Common myeloid progenitor, CD34-positive (primary cell): ENCODE measurements at places on chromosomes 4 and X.

- no peak for DNase-seq
Observed at GRCh38 chr4:6951880-6952381, 42.3 kb downstream of the TBC1D14 start.

- DNase-seq, result no peak
Observed at GRCh38 chrX:37786624-37787422, 7.0 kb downstream of the CYBB start.

GRCh38 chr4:41257906-41258305, 1.2 kb downstream of the UCHL1 start:
- peak; percentile 35 for DNase-seq

DNA sequence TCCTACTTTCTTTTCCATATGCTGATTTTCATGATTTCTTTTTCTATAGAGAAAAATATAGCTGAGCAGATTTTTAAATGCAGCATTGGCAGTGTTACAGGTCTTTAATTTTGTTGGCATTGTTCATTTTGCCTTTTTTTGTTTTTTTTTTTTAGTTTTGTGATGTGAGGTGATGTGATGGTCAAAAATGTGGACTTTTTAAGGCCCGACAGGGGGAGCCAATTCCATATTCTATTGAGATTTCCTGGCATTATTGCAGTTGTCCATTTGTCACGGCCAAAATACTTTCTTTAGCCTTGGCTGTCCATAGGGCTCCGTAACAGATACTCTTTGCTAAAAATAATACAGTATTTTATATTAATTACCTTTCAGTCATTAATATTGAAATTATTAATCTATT, 47.8 kb downstream of the SLIT2 start:
- no peak for DNase-seq

DNA sequence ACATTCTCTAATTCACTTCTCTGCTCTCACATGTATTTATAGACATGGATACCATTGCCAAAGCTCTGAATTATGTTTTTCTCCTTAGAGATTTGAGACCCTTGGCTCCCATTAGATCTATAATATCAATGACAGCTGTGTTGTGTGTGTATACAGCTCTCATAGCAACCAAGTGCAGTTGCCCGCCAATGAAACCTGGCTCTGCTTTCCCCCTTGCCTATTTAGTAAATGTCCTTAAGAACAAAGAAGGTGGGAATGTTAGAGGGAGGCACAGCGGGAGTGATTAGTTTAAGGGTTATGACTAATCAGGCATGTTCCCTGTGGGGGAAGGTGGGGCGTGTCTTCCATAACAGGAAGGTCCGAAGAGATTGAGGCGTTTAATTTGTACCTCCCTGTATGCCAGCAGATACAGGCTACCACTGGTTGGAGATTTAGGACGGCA, 100.5 kb upstream of the TBC1D9 start:
- DNase-seq, result no peak

DNA sequence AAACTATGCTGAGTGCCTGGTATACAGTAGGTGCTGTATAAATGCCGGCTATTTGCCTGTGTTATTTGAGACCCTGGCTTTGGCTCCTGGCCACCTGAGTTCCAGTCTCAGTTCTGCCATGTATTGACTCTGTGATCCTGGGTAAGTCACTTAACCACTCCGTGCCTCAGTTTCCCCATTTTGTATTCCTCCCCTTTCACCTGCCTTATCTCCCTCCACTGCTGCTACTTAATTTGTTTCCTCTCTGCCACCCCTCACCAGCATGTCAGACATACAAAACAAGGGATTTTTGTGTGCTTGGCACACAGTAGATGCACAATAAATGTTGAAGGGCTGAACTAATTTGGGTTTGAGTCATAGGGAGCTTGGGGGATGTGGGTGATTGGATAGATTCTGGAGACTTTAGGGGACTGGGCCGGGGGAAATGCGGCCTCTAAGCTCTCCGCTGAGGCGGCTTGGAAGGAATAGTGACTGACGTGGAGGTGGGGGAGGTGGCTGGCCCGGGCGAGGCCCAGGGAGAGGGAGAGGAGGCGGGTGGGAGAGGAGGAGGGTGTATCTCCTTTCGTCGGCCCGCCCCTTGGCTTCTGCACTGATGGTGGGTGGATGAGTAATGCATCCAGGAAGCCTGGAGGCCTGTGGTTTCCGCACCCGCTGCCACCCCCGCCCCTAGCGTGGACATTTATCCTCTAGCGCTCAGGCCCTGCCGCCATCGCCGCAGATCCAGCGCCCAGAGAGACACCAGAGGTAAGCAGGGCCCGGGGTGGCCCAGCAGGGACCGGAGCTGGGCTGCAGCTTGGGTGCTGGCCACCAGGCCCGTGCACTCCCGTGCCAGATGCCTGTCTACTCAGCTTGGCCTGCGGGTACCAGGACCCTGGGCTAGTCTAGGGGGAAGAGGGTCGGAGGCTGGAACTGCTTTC, at the start of gene TIMP1:
Gene TIMP1 (plus strand): TSS at position 706 of the 917 bp plus-strand sequence. CDS start 980 bp downstream, outside the sequence.
- peak; percentile 94 for DNase-seq
